ENCODE measurements at places on chromosomes 7 and 10. TPM values are rescaled to one million over a fixed set of nuclear protein-coding genes. Genes with fewer than 3 reads are reported as not detected.

- H3K36me3 ChIP-seq: no peaks in the 10 kb centered on the region
- no peak overlapping the region for H3K27ac ChIP-seq
- no peaks in the 10 kb centered on the region for H3K4me1 ChIP-seq
- DNase-seq: no peak
- H3K4me3 ChIP-seq: no peak overlapping the region
- no peaks in the 10 kb centered on the region for H3K27me3 ChIP-seq
Observed at GRCh38 chr10:30505543-30506298, 71.7 kb downstream of the MAP3K8 start.

The TMEM176B gene
- 0.31 TPM for total RNA-seq

DNA sequence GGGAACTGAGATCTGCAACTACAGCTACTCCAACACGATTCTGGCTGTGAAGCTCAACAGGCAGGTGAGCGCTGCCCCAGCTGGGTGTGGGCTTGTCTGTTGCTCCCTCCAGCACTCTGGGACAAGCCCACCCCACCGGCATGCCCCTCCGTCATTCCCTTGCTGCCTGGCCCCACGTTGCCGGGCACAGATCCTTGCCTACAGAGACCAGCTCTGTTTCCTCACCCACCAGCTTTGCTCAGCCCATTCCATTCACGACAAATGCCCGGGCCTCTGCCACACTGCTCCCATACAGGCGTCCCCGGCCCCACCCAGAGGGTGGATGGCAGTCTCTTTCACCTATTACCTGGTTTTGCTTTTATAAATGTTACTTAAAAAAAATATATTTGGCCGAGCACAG is 24.6 kb downstream of the WIPI2 start:
- H3K4me1 ChIP-seq: no peaks in the 10 kb centered on the region
- no peak for DNase-seq
- peaks cover 82% of the 10 kb centered on the region for H3K36me3 ChIP-seq
- H3K27me3 ChIP-seq: no peaks in the 10 kb centered on the region
- no peak overlapping the region for H3K4me3 ChIP-seq

DNA sequence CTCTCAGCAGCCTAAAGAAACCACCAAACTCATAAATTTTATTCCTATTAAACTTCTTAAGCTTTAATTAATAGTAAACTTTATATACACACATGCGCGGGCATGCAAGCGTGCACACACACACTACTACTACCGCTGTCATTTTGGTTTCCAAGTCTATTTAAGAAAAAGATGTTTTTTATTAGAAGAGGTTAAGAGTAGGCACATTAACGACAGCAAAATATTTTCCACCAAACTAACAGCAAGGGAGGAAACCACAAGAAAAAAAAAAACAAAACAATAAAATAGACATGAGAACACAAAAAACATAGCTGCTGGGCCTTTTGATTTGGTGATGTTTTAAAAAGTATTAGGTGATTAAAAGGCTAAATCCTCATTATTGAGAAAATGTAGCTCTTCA is 28.6 kb downstream of the RTKN2 start:
- H3K27me3 ChIP-seq: no peaks in the 10 kb centered on the region
- no peak overlapping the region for H3K27ac ChIP-seq
- peaks cover 8% of the 10 kb centered on the region for H3K36me3 ChIP-seq
- H3K4me1 ChIP-seq: no peaks in the 10 kb centered on the region

The HK1 gene
- 38.7 TPM for total RNA-seq

The GRM3 gene
- total RNA-seq: 1.7 TPM

All from endodermal cell (in vitro differentiated cells).